Spleen (tissue), 13 donors: ENCODE measurements at places on chromosomes 13 and 19.

GRCh38 chr13:19860884-19861655 is 2.4 kb downstream of the ZMYM5 start:
- peak; percentile 34 for DNase-seq

DNA sequence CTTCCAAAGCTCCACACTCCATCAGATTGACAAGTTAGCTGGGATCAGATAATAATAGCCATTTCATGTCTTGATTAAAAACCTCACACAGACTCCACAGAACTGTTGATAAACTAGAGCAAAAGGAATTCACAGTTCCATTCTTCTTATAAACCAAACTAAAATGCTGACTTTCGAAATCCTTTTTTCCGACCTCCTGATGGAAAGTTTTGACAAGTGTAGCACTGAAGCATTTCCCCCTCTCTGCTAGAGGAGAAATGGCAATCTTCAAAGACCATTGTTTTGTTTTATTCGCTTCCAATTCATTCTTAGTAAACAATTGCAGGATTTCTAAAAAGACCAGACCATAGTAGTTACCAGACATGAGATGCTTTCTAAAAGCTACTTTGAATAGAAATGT is 58.8 kb downstream of the COL4A2 start:
- DNase-seq, result no peak

DNA sequence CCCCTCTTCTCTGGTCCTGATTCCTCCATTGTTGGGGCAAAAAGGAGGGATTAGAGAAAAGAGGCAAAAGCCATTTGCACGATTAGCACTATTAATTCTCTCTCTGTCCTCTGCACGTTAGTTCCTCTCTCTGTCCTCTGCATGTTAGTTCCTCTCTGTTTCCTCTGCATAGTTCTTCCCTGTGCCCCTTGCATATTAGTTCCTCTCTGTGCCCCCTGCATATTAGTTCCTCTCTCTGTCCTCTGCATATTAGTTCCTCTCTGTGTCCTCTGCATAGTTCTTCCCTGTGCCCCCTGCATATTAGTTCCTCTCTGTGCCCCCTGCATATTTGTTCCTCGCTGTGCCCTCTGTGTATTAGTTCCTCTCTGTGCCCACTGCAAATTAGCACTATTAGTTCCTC is 847.2 kb upstream of the GPC6 start:
- DNase-seq, result no peak

GRCh38 chr19:35755550-35756376 is 1.1 kb downstream of the HSPB6 start:
- peak; percentile 83 for DNase-seq

- no peak for DNase-seq
Measured at GRCh38 chr13:34506796-34507195, 435.3 kb upstream of the NBEA start.

- peak; percentile 20 for DNase-seq
Measured at GRCh38 chr19:49217382-49217781, 59.8 kb downstream of the TRPM4 start.

- DNase-seq, result no peak
Measured at GRCh38 chr19:55676383-55676782, 1.4 kb downstream of the EPN1 start.

DNA sequence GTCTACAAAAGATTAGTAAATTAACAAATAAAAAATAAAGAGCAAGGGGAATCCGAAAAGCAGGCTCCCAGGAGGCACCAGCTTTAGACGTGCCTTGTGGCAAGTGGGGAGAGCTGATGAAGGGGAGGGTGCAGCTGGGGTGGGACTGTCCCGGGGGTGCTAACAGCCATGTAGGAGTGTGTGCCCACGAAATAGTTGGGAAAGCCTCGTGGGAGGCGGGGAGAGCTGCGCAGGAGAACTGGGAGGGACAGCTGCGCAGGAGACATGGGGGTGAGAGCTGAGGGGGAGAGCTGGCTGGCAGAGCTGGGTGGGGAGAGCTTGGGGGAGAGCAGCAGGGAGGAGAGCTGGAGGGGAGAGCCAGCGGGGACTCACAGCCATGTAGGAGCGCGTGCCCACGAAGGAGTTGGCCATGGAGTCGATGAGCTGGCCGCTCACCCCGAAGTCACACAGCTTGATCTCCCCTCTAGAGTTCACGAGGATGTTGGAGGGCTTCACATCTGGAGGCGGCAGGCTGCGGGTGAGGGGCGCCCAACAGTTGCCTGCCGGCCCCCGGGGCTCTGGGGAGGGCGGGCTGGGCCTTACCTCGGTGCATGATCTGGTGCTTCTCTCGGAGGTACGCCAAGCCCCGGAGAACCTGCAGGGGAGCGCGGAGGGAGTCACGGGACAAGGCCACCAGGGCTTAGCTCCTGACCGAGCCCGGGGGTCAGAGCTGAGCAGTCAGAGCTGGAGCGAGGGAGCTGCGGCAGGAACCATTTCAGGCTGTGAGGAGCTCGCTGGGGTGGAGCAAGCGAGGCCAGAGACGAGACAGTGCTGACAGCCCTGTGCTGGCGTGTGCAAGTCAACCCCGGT is 23.1 kb downstream of the MAP2K2 start:
- DNase-seq, result no peak

DNA sequence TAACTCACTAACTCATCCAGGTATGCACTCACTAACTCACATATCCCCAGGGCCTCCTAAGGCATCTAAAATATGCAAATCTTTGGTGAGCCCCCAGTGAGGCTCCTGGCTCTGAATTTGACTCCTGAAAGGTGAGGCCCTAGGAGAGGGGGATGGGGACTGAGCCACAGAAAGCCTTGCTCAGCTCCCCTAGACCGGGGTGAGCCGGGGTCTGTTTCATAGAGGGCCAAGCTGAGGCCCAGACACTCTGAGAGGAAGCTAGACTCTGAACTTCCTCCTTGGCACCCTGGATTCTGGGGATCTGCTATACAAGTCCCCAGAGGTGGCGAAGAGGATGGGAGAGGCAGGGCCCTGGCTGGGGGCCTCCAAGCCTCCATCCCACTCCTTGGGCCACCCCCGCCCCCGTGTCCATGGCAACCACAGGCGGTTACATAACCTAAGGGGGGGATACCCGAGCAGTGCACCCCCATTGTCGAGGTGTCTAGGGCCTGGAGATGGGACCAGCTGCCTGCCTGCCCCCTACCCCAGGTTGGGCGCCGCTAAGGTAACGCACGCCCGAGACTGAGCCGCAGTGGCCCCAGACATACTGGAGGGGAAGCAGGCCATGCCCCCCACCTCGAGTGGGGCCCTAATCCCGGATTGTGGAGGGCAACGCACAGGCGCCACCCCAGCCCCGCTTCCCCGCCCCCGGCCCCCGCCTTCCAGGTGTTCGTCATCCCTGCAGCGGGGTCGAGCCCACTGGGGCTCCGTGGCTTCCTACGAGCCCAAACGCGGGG is 646 bp downstream of the ABHD8 start:
- peak; percentile 85 for DNase-seq

DNA sequence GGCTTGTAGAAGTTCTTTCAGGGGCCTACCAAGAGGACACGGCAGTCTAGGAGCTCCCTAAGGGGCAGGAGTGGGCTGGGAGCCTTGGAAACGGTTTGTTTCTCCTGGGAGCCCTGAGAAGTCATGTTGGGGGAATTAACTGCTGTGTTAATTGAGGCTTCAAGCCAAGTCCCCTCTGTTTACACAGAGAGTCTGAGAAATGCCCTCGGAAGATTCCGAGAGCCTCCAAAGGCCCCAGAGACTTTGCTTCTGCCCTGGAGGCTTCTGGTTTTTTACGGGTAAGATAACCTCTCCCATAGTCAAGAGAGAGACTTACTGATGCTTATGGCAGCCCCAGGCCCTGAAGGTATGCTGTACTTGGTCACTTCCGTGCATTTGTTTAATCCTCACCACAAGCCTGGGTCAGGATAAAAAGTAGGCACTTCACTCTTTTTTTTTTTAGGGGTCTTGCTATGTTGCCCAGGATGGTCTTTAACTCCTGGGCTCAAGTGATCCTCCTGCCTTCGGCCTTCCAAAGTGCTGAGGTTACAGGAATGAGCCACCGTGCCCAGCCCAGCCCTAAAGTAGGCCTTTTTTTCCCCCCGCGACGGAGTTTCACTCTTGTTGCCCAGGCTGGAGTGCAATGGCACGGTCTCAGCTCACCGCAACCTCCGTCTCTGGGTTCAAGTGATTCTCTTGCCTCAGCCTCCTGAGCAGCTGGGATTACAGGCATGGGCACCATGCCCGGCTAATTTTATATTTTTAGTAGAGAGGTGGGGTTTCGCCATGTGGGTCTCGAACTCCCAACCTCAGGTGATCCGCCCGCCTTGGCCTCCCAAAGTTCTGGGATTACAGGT is 15.2 kb downstream of the IER2 start:
- DNase-seq, result no peak

DNA sequence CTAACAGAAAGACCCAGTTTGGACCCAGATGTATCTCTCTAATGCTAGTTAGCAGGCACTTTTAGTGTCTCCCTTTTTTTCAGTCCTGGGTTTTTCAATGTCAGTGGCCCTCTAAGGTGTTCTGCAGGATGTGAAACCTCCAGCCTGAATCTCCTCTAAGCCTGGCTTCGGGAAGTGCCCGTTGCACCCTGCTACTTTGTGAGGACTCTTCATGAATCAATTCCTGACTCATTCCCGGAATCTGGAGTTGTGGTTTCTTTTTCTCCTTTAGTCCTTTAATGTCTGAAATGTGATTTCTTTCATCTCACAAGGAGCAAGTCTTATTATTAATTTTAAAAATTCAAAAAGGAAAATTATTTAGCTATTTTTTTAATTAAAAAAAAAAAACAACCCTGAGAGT is 116.0 kb downstream of the ZNF536 start:
- DNase-seq, result no peak
